ENCODE measurements at places on chromosomes 7 and 10. TPM values are rescaled to one million over a fixed set of nuclear protein-coding genes. Genes with fewer than 3 reads are reported as not detected.

GRCh38 chr10:50312464-50313437, 61.4 kb upstream of the ASAH2 start:
- H3K27me3 ChIP-seq = no peaks in the 10 kb centered on the region
- no peak overlapping the region for H3K4me3 ChIP-seq
- no peak overlapping the region for H3K27ac ChIP-seq
- H3K36me3 ChIP-seq = peaks cover 15% of the 10 kb centered on the region
- no peak for DNase-seq

Gene RAB11FIP2
- 10.4 TPM for polyA plus RNA-seq

GRCh38 chr10:113691381-113691780, 11.7 kb downstream of the CASP7 start:
- peaks cover 2% of the 10 kb centered on the region for H3K27me3 ChIP-seq
- no peak for DNase-seq
- no peak overlapping the region for H3K4me3 ChIP-seq
- H3K4me1 ChIP-seq = peaks cover 55% of the 10 kb centered on the region
- peaks cover 59% of the 10 kb centered on the region for H3K36me3 ChIP-seq

GRCh38 chr10:66204838-66205237, 721.0 kb upstream of the LRRTM3 start:
- no peak overlapping the region for H3K4me3 ChIP-seq
- H3K27ac ChIP-seq = no peak overlapping the region
- DNase-seq = no peak
- H3K27me3 ChIP-seq = no peaks in the 10 kb centered on the region

GRCh38 chr10:129742742-129743550, 221.1 kb downstream of the EBF3 start:
- H3K27me3 ChIP-seq = peaks cover 2% of the 10 kb centered on the region
- no peaks in the 10 kb centered on the region for H3K4me1 ChIP-seq
- H3K4me3 ChIP-seq = no peak overlapping the region
- H3K27ac ChIP-seq = no peak overlapping the region

GRCh38 chr7:27346531-27347275, 104.1 kb downstream of the EVX1 start:
- no peaks in the 10 kb centered on the region for H3K36me3 ChIP-seq
- H3K4me1 ChIP-seq = no peaks in the 10 kb centered on the region
- no peak overlapping the region for H3K4me3 ChIP-seq
- no peak overlapping the region for H3K27ac ChIP-seq

GRCh38 chr7:135898226-135898625, 78.9 kb downstream of the MTPN start:
- H3K4me1 ChIP-seq = peaks cover 45% of the 10 kb centered on the region
- H3K36me3 ChIP-seq = no peaks in the 10 kb centered on the region
- H3K27me3 ChIP-seq = peaks cover 3% of the 10 kb centered on the region
- no peak overlapping the region for H3K27ac ChIP-seq
- no peak for DNase-seq
- H3K4me3 ChIP-seq = no peak overlapping the region

Gene AASS
- not detected for polyA plus RNA-seq

- H3K36me3 ChIP-seq = peaks cover 62% of the 10 kb centered on the region
- no peaks in the 10 kb centered on the region for H3K4me1 ChIP-seq
- DNase-seq = no peak
- no peaks in the 10 kb centered on the region for H3K27me3 ChIP-seq
- no peak overlapping the region for H3K27ac ChIP-seq
Observed at GRCh38 chr10:69382382-69383117, 34.2 kb downstream of the TACR2 start.

Gene PLXNA4
- 0.53 TPM for polyA plus RNA-seq

DNA sequence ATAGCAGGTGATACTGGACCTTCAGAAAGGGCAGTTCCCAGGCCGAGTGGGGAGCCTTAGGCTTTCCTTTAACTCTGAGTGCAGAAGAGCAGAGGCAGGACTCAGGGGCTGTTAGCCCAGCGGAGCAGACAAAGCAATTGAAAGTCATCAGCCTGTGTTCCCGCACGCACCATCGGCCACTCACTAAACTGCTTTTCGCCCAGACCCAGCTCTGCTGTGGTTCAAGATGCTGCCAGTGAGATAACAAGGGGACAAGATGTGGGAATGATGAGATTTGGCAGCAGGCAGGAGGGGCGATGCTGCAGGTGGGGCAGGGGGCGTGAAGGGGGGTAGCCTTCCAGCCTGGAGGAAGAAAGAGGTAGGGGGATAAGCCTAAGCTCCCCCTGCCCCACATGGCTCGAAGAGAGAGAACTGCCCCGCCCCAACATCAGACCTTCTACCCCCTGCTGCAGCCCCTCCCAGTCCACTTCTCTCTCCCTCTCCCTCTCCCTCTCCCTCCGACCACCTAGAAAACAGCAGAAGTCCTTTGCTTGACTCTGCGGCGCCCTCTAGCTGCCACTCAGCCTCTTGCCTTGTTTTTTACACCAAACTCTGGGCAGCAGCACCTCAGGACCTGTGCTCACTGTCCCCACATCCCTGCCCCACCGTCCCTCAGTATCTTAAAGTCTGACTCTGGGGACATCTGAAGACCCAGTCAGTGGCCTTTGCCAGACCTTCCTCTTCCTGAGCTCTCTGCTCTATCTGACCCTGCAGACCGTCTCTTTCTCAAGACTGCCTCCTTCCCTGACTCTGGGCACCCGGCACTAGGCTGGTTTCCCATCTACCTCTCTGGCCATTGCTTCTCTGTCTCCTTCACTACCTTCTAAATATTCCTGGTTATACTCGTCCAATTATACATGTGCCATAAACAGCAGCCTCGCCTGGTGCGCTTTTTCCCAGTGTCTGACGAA, 110.5 kb downstream of the C10orf105 start:
- no peaks in the 10 kb centered on the region for H3K36me3 ChIP-seq
- no peak overlapping the region for H3K4me3 ChIP-seq
- H3K4me1 ChIP-seq = no peaks in the 10 kb centered on the region
- H3K27me3 ChIP-seq = peaks cover 5% of the 10 kb centered on the region
- peak; percentile 16 for DNase-seq
- no peak overlapping the region for H3K27ac ChIP-seq

- H3K36me3 ChIP-seq = peaks cover 4% of the 10 kb centered on the region
- peak overlapping the region; percentile 82 for H3K4me3 ChIP-seq
- peaks cover 45% of the 10 kb centered on the region for H3K27me3 ChIP-seq
- H3K4me1 ChIP-seq = peaks cover 42% of the 10 kb centered on the region
Observed at GRCh38 chr7:2530071-2530987, 10.8 kb downstream of the LFNG start.

DNA sequence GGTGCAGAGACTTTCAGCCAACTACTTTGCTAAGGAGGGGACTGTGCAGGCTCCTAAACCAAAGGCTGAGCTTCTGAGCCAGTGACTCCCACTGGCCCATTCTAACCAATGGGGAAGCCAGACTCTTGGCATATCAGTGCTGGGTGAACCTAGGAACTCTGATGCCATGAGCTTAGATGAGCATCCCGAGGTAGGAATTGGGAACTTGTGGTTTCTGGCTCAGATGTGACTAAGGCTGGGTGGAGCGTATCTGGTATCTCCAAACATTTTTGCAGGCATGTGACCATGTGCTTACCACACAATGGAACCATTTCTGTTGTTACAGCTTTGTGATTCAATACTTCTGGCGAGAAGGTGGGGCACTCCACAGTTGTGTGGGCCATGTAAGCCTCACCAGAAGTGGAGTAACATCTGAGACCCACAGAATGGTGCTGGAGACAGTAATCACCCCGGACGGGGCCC, 2.5 kb upstream of the AVPI1 start:
- no peak for DNase-seq
- H3K27ac ChIP-seq = no peak overlapping the region
- H3K4me3 ChIP-seq = no peak overlapping the region
- H3K27me3 ChIP-seq = peaks cover 2% of the 10 kb centered on the region
- H3K4me1 ChIP-seq = peaks cover 27% of the 10 kb centered on the region
- H3K36me3 ChIP-seq = no peaks in the 10 kb centered on the region

DNA sequence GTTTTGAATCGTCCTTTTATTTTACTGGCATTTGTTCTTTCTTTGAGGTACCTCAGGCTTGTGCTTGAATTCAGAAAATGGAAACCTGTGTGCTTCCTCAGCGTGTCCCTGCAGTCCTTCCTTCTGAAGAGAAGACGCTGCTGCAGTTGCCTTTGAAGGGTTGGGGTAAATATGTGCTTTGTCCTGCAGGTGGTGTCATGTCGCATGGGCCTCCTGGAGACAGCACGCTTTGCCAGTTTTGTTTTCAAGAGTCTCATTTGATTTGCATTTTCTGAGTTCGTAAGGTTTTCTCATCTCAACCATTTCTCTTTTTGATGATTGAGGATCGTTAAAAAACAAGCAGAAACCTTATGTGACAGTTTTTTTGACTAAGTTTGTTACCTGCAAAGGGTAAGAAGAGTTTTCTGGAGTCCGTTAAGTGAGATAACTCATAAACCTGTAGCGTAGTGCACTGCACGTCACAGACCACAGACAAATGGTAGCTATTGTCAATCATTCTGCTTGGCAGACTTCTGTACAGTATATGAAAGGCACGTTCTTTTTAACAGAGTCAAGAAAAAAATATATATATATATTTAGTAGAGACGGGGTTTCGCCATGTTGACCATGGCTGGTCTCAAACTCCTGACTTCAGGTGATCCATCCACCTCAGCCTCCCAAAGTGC, 57.0 kb downstream of the CDC123 start:
- H3K27ac ChIP-seq = no peak overlapping the region
- no peaks in the 10 kb centered on the region for H3K4me1 ChIP-seq
- peaks cover 22% of the 10 kb centered on the region for H3K36me3 ChIP-seq
- H3K27me3 ChIP-seq = no peaks in the 10 kb centered on the region
- DNase-seq = no peak
- no peak overlapping the region for H3K4me3 ChIP-seq

DNA sequence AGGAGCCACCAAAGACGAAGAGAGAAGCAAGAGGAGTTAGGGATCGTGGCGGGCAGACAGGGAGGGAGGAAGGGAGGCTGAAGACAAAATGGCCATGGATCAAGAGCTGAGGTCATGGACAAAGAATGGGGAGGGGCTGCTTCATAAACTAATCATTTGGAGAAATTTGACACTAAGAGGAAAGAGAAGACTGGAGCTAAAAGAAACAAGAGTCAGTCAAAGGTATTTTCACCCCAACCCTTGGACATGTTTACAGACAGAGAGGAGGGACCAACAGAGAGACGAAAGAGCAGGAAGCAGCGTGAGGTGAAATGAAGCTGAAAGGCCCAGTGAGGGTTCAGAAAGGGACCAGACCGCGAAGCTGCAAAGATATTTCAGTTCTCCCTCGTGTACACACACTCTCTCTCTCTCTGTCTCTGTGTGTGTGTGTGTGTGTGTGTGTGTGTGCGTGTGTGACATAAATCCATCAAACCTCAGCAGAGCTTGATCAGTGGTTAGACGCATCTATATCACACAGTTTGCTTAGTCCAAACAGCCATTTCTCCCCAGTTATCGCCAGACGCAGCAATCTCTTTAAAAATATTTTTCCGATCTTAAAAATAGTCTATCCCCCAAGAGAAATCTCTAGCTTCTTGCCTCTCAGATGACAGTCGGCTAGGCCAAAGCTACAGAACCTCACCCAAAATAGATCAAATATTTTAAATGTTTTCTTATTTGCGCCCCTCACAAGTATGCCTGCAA, 12.5 kb upstream of the CALD1 start:
- peaks cover 7% of the 10 kb centered on the region for H3K27me3 ChIP-seq
- H3K36me3 ChIP-seq = no peaks in the 10 kb centered on the region
- no peaks in the 10 kb centered on the region for H3K4me1 ChIP-seq
- DNase-seq = no peak
- H3K27ac ChIP-seq = no peak overlapping the region
- H3K4me3 ChIP-seq = no peak overlapping the region

GRCh38 chr7:123612024-123612423, 10.4 kb downstream of the ASB15 start:
- no peak for DNase-seq
- H3K4me1 ChIP-seq = no peaks in the 10 kb centered on the region
- H3K36me3 ChIP-seq = no peaks in the 10 kb centered on the region
- H3K4me3 ChIP-seq = no peak overlapping the region
- H3K27me3 ChIP-seq = peaks cover 5% of the 10 kb centered on the region

- H3K4me1 ChIP-seq = no peaks in the 10 kb centered on the region
- no peaks in the 10 kb centered on the region for H3K36me3 ChIP-seq
- H3K4me3 ChIP-seq = no peak overlapping the region
- DNase-seq = no peak
- H3K27ac ChIP-seq = no peak overlapping the region
- H3K27me3 ChIP-seq = peaks cover 2% of the 10 kb centered on the region
Observed at GRCh38 chr10:80708185-80708584, 170.5 kb downstream of the SH2D4B start.

DNA sequence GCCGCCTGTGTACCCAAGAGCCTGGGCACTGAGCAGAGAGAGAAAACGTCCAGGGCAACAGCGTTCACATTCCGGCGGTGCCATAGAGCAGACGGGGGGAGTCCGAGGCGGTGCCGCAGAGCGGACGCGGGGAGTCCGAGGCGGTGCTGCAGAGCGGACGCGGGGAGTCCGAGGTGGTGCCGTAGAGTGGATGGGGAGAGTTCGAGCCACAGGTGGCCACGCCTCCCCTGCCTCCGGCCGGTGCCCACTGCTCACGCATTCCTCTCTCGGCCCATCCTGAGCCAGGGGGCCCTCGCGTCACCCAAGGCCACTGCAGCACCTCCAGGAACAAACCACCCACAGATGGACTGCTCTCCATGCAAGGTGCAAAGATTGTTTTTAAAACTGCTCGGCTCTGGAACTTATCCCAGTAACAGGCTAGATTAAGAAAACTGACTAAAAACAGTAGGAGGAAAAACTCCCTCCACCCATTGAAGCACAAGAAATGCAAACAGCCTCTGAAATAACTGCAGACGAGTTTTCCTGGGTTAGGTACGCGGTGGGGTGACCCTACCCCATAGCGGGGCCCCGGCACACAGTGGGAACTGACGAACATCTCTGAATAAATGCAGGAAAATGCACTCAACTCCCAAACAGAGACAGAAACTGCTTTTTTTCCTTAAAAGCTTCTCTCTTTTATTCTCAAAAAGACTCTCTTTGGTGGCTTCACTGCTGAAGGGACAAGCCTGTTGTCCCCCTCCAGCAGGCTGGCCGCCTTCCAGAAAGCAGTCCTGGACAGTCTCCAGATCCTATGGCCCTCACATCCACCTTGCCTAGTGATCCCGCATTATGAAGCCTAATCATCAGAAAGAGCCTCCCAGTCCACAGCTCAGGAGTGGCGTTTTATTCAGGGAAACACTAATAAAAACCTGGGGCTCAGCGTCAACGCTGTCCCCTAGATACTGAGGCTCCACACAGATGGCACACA, 55.9 kb downstream of the DIP2C start:
- DNase-seq = no peak
- no peaks in the 10 kb centered on the region for H3K36me3 ChIP-seq
- H3K27me3 ChIP-seq = peaks cover 13% of the 10 kb centered on the region
- H3K4me1 ChIP-seq = peaks cover 7% of the 10 kb centered on the region
- H3K27ac ChIP-seq = no peak overlapping the region
- H3K4me3 ChIP-seq = no peak overlapping the region

DNA sequence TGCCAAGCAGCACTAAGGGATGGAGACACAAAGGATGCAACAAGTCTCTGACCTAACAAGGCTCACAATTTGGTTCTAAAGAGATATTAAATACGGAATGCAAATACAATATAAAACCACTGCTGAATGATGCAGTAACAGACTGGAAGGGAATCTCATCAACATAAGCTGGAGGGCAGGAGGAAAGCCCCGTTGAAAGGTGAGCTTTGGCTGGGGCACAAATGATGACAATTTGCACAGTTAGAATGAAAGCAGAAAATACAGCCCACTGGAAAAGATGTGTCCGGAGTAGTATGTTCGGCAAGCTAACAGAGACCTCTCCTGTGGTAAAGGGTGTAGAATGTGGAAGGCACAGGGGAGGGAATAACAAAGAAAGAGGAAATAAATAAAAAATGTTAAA, 26.1 kb downstream of the PAXIP1 start:
- no peaks in the 10 kb centered on the region for H3K27me3 ChIP-seq
- no peak for DNase-seq
- H3K36me3 ChIP-seq = peaks cover 22% of the 10 kb centered on the region
- H3K27ac ChIP-seq = no peak overlapping the region

Measured in immature natural killer cell (primary cell).